NCI-H2081 (cell line): ENCODE measurements at places on chromosomes 16 and 17.

GRCh38 chr16:19601083-19601976 lies 45.8 kb downstream of the VPS35L start:
- peak; percentile 49 for DNase-seq

DNA sequence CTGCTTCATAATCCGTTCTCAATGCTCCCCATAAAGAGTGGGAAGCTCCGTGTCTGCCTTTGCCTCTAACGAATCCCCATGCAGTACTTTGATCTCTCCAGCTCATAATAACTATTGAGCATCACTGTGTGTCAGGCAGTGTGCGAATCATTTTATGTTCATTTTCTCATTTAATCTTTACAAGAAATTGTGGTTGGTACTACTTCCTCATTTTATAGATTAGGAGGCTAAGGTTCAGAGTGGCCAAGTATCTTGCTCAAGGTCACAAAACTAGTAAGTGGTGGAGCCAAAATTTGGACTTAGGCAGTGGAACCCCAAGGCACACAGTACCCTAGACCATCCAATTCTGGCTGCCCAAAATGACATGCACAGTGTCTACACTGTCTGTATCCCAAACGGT lies 44.8 kb downstream of the ABCC12 start:
- DNase-seq, result no peak

DNA sequence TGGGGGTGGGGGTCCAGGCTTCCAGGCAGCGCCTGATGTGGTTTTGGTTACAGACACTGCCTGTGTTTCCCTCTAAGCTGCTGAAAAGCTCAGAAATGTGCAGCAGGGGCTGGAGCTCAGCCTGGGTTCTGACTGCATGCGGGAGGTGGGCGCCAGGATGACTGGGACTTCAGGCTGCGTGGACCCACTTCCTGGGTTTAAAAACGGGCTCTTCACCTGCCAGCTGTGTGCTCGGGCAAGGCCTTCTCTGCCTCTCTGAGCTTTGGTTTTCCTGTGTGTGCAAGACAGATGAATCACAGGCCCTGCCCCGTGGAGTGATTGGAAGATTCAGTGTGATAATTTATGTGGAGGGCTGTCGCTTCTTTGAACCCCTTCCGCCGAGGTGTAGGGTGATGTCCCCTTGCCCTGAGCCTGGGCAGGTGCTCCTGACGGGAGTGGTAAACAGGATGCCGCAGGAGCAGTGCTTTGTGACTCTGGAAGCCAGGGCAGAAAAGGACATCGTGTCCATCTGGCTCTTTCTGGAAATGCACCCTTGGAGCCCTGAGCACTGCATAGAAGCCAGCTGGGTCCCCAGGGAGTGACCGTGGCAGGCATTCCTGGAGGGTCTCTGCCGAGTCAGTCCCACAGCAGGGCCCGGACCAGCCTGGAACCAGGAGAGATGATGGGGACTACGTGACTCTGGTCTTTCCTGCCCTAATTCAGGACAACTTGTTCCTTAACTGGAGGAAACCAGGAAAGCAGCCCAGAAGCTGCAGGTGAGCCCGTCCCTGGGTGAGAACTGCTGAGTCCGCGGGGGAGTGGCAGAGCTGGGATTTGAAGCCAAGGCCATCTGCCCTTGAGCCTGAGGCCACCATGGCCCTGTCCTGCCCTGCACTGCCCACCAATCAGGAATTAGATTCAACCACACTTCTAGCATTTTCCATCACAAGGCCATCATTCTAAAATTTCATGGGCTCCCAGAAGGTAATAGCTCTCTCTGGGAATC lies 28.5 kb upstream of the SLC7A5 start:
- DNase-seq, result no peak

GRCh38 chr16:46606231-46606630 lies 14.9 kb downstream of the SHCBP1 start:
- no peak for DNase-seq

DNA sequence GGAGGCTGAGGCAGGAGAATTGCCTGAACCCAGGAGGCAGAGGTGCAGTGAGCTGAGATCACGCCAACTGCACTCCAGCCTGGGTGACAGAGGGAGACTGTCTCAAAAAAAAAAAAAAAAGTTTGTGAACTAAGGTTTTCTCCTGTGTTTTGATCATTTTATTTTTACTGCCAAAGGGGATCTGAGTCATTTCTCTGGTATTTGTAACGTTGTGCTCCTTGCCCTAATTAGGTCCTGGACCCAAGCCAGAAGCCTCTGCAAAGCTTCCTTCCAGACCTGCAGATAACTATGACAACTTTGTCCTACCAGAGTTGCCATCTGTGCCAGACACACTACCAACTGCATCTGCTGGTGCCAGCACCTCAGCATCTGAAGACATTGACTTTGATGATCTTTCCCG lies 32.1 kb downstream of the IST1 start:
- no peak for DNase-seq
